CD8-positive, alpha-beta memory T cell (primary cell): ENCODE measurements at places on chromosomes 16 and 17. TPM values are rescaled to one million over a fixed set of nuclear protein-coding genes. Genes with fewer than 3 reads are reported as not detected.

DNA sequence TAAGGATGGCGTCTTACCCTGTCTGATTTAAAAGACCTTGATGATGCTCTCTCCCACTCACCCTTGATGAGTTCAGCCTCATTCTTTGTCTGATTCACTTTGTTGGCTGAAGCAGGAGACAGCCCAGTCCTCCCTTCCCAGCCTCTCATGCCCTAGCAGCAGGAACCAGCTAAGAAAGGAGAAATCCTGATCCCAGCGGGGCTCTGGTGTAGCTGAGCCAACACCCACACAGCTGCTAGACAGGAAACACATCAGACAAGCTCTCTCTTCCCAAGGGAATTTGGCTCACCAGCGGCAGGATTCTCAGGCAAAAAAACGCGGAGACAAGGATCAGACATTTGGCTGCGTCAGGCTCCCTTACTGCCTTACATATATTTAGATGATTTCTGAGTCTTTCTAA, 211.5 kb downstream of the CDH11 start:
- H3K36me3 ChIP-seq, result no peaks in the 10 kb centered on the region
- H3K4me3 ChIP-seq, result no peak overlapping the region
- no peak for DNase-seq
- H3K4me1 ChIP-seq, result no peaks in the 10 kb centered on the region
- no peaks in the 10 kb centered on the region for H3K27me3 ChIP-seq

DNA sequence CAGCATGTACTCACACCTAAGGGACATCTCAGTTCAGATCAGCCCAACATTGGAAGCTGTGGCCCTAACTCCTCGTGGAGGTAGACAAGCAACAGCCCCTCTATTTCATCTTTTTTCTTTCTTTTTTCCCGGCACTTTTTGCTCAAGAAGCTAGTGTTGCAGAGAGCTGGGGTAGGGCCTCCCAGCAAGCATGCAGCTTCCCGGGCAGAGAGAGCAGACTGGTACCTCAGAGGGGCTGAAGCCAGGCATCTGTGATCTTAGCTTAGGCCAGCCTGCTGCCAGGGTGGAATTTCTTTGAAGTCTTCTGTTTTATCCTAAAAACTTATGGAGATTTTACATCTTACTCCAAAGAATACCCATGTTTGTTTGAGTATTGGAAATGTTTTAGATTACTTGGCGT, 195.4 kb downstream of the C16orf95 start:
- H3K4me3 ChIP-seq, result no peak overlapping the region
- no peaks in the 10 kb centered on the region for H3K36me3 ChIP-seq
- no peak for DNase-seq
- H3K27ac ChIP-seq, result no peak overlapping the region

DNA sequence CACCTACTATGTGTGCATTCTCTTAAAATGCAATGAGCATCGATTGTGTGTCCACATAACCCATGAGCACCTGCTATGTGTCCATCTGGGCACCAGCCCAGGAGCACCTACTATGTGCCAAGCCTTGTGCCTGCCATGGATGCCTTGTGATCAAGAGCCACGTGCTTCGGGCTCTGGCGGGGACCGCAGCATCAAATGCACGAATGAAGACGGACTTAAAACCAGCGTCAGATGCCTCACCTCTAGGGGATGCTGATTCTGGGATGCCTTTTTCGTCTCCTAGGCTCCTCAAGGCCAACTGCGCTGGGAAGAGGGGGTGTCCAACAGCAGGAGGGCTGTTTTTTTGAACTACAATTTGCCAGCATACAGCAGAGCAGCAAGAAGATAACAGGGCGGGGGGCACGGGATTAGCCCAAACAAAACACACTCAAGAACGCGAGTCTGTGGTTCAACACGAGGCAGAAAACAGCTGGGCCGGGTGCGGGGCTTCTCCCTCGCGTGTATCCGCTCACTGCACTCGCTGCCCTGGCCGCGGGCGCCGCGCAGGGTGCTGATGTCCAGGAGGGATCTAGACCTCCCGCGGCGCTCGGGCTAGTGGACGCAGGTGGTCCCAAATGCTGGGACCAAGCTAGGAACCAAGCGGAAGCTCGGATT, 1.2 kb upstream of the GLIS2 start:
- no peaks in the 10 kb centered on the region for H3K36me3 ChIP-seq
- peaks cover 13% of the 10 kb centered on the region for H3K27me3 ChIP-seq
- no peak for DNase-seq
- H3K4me1 ChIP-seq, result peaks cover 20% of the 10 kb centered on the region
- H3K4me3 ChIP-seq, result peak overlapping the region; percentile 62

Gene ANKRD11
- total RNA-seq, result 130 TPM

DNA sequence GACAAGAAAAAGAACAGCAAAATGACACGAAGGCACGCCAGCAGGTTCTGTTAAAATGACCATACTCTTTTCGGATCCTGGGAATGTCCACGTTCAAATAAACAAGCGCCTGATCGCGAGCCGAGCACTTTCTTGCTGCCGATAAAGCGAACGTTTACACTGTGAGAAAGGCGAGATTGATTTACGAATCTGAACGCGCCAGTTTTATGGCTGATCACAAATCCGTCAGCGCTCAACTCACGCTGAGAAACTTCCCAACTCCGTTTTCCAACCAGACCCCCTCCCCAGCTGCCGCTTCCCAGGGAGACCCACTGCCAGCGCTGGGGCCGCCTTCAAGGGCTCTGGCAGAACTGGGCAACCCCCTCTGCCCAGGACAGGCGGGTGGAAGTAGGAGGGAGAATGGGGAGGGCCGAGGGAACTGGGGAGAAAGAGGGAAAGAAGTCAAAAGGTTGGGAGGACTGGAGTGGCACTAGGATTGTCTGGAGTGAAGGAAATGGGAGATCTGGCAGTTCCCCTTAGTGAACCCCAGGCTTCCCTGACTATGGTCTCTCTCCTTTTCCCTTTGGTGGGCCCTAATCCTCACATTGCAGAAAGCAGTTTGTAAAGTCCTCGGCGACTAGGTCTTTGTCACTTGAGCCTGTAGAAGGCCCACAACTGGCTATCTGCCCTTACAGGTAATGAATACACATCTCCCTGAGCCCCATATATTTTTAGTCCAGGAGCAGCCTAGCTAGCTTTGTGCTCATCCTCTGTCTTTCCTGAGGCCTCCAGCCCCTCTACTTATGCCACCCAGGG, 6.9 kb downstream of the HOXB4 start:
- no peaks in the 10 kb centered on the region for H3K4me1 ChIP-seq
- no peak overlapping the region for H3K27ac ChIP-seq
- no peak overlapping the region for H3K4me3 ChIP-seq
- H3K27me3 ChIP-seq, result no peaks in the 10 kb centered on the region
- H3K36me3 ChIP-seq, result no peaks in the 10 kb centered on the region

GRCh38 chr17:6476076-6476809, 32.0 kb downstream of the PIMREG start:
- no peak overlapping the region for H3K27ac ChIP-seq
- no peaks in the 10 kb centered on the region for H3K36me3 ChIP-seq
- H3K27me3 ChIP-seq, result no peaks in the 10 kb centered on the region
- H3K4me3 ChIP-seq, result no peak overlapping the region

- H3K27ac ChIP-seq, result peak overlapping the region; percentile 59
- H3K4me3 ChIP-seq, result peak overlapping the region; percentile 37
- peak; percentile 88 for DNase-seq
- H3K36me3 ChIP-seq, result no peaks in the 10 kb centered on the region
- no peaks in the 10 kb centered on the region for H3K27me3 ChIP-seq
- H3K4me1 ChIP-seq, result peaks cover 31% of the 10 kb centered on the region
These were observed 31.0 kb downstream of the HASPIN start for GRCh38 chr17:3754458-3755334.

DNA sequence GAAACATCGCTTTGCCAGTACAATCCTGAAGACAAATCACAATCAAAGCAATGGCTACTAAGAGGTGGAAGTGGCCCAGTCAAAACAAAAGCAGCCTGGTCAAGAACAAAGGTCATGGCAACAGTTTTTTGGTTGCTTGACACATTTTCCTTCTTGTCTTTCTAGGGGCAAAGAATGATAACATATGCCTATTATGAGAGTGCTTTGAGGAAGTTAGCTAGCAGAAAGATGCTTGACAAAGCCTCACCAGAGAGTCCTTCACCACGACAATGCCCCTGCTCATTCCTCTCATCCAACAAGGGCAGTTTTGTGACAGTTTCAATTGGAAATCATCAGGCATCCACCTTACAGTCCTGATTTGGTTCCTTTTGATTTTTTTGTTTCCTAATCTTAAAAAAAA, 31.8 kb upstream of the N4BP1 start:
- no peaks in the 10 kb centered on the region for H3K36me3 ChIP-seq
- H3K27ac ChIP-seq, result no peak overlapping the region
- DNase-seq, result no peak
- H3K4me3 ChIP-seq, result no peak overlapping the region

GRCh38 chr17:19313746-19314651, 48.5 kb downstream of the B9D1 start:
- H3K27me3 ChIP-seq, result peaks cover 4% of the 10 kb centered on the region
- no peak for DNase-seq
- no peaks in the 10 kb centered on the region for H3K36me3 ChIP-seq
- H3K27ac ChIP-seq, result no peak overlapping the region
- H3K4me1 ChIP-seq, result no peaks in the 10 kb centered on the region

GRCh38 chr16:84541999-84542817, 37.7 kb upstream of the MEAK7 start:
- H3K27ac ChIP-seq, result no peak overlapping the region
- H3K4me1 ChIP-seq, result peaks cover 14% of the 10 kb centered on the region
- H3K27me3 ChIP-seq, result no peaks in the 10 kb centered on the region
- H3K36me3 ChIP-seq, result no peaks in the 10 kb centered on the region

Gene SALL1
- total RNA-seq, result not detected

GRCh38 chr16:80759419-80760162, 44.8 kb downstream of the CDYL2 start:
- no peaks in the 10 kb centered on the region for H3K36me3 ChIP-seq
- no peak overlapping the region for H3K27ac ChIP-seq
- H3K4me1 ChIP-seq, result no peaks in the 10 kb centered on the region
- H3K27me3 ChIP-seq, result no peaks in the 10 kb centered on the region

- no peak for DNase-seq
- H3K27me3 ChIP-seq, result no peaks in the 10 kb centered on the region
- no peaks in the 10 kb centered on the region for H3K4me1 ChIP-seq
These were observed 1503.7 kb downstream of the CDH11 start for GRCh38 chr16:63617990-63618763.

Gene TP53TG3
- not detected for total RNA-seq

DNA sequence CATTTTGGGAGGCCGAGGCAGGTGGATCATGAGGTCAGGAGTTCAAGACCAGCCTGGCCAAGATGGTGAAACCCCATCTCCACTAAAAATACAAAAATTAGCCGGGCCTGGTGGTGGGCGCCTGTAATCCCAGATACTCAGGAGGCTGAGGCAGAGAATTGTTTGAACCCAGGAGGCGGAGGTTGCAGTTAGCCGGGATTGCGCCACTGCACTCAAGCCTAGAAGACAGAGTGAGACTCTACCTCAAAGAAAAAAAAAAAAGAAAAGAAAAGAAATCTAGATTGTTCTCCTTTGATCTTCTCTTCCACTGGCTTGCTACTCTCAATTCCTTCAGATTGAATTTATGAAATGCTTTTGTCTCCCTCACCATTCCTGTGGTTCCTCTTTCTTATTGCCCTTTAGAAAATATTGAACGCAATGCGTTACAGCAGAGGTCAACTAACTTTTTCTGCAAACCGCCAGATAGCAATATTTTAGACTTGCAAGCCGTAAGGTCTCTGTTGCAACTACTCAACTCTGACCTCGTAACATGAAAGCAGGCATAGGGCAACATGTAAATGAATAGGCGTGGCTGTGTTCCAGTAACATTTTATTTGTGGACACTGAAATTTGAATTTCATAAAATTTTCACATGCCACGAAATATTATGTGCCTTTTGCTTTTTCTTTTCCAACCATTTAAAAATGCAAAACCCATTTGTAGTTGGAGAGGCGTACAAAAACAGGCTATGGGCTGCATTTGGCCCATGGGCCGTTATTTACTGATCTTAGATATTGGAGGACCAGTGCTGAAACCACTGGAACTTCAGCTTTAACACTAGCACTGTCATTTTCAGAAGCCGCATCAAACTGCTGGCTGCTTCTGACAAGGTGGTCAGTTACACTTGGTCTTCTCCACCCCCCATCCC, 24.8 kb downstream of the PITPNC1 start:
- peaks cover 70% of the 10 kb centered on the region for H3K4me1 ChIP-seq
- no peak overlapping the region for H3K4me3 ChIP-seq
- H3K27me3 ChIP-seq, result no peaks in the 10 kb centered on the region
- DNase-seq, result no peak
- no peak overlapping the region for H3K27ac ChIP-seq

GRCh38 chr16:1906055-1906845, 12.0 kb downstream of the HS3ST6 start:
- no peak overlapping the region for H3K4me3 ChIP-seq
- H3K36me3 ChIP-seq, result no peaks in the 10 kb centered on the region
- H3K4me1 ChIP-seq, result no peaks in the 10 kb centered on the region
- no peak overlapping the region for H3K27ac ChIP-seq
- H3K27me3 ChIP-seq, result peaks cover 6% of the 10 kb centered on the region

GRCh38 chr17:40557531-40558299, 7.6 kb downstream of the CCR7 start:
- peaks cover 97% of the 10 kb centered on the region for H3K4me1 ChIP-seq
- DNase-seq, result no peak
- no peaks in the 10 kb centered on the region for H3K27me3 ChIP-seq
- H3K36me3 ChIP-seq, result peaks cover 61% of the 10 kb centered on the region
- no peak overlapping the region for H3K4me3 ChIP-seq

Gene CPSF4L
- not detected for total RNA-seq

- peaks cover 3% of the 10 kb centered on the region for H3K27me3 ChIP-seq
- no peak for DNase-seq
- no peaks in the 10 kb centered on the region for H3K4me1 ChIP-seq
- no peak overlapping the region for H3K4me3 ChIP-seq
- no peaks in the 10 kb centered on the region for H3K36me3 ChIP-seq
These were observed 233.5 kb upstream of the RPL38 start for GRCh38 chr17:73969956-73970355.

- H3K4me3 ChIP-seq, result no peak overlapping the region
- H3K36me3 ChIP-seq, result peaks cover 47% of the 10 kb centered on the region
- no peaks in the 10 kb centered on the region for H3K4me1 ChIP-seq
- no peaks in the 10 kb centered on the region for H3K27me3 ChIP-seq
These were observed 24.3 kb downstream of the PELP1 start for GRCh38 chr17:4679658-4680057.

- DNase-seq, result no peak
- no peak overlapping the region for H3K4me3 ChIP-seq
- H3K4me1 ChIP-seq, result no peaks in the 10 kb centered on the region
- no peak overlapping the region for H3K27ac ChIP-seq
- H3K27me3 ChIP-seq, result peaks cover 2% of the 10 kb centered on the region
These were observed 22.6 kb downstream of the LRRC36 start for GRCh38 chr16:67349172-67349571.

GRCh38 chr17:12898110-12898509, 108.8 kb downstream of the ARHGAP44 start:
- H3K27ac ChIP-seq, result no peak overlapping the region
- no peaks in the 10 kb centered on the region for H3K27me3 ChIP-seq
- DNase-seq, result no peak

Gene UNK
- 29.3 TPM for total RNA-seq

- no peak overlapping the region for H3K4me3 ChIP-seq
- H3K4me1 ChIP-seq, result no peaks in the 10 kb centered on the region
- peaks cover 8% of the 10 kb centered on the region for H3K27me3 ChIP-seq
- DNase-seq, result no peak
- H3K36me3 ChIP-seq, result no peaks in the 10 kb centered on the region
These were observed 7.4 kb upstream of the TBX4 start for GRCh38 chr17:61444831-61445230.
